ENCODE measurements at places on chromosomes 16 and 17.

DNA sequence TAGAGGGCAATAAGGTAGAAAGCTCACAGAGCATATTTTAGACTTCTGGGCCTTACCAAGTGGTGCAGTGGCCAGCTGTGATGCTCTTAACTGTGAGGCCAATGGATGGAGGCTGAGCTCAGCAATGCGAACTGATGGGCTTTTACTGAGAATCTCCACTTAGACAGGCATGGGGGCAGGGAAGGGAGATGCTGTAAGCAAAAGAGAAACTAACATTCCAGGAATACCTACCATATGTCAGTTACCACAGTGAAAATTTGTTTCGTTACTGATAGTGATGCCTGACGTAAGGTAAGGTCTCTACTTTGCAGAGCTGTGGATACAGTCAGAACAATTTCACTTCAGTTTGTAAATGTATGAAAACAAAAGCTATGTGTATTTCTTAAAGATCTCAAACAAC lies 250.6 kb upstream of the ZFHX3 start:
- no peak for DNase-seq

GRCh38 chr17:42456223-42457106 lies 2.2 kb upstream of the ATP6V0A1 start:
- peak; percentile 53 for DNase-seq

- no peak for DNase-seq
Measured at GRCh38 chr16:66375451-66375850, 9.0 kb downstream of the CDH5 start.

DNA sequence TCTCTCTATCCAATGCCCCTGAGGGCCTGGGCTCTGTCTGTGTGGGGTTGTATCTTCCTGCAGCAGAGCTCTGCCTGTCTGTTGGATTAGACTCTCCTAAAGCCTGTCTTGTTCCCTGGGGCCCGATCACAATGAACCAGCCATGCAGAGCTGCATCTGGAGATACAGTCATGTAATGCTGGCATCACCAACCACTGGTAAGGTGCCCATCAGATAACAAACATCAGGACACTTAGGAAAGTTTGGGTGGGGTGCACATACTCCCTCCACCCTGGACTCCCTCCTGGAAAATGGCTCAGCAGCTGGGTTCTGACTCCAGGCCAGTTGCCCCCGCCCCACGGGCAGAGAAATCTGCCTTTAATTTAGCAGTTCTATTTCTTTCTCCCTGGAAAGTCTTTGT lies 61.3 kb upstream of the BRD7 start:
- DNase-seq = no peak

- peak; percentile 33 for DNase-seq
Measured at GRCh38 chr16:87380403-87380802, 3.2 kb downstream of the FBXO31 start.

GRCh38 chr17:71741836-71742235 lies 379.0 kb upstream of the SOX9 start:
- no peak for DNase-seq

DNA sequence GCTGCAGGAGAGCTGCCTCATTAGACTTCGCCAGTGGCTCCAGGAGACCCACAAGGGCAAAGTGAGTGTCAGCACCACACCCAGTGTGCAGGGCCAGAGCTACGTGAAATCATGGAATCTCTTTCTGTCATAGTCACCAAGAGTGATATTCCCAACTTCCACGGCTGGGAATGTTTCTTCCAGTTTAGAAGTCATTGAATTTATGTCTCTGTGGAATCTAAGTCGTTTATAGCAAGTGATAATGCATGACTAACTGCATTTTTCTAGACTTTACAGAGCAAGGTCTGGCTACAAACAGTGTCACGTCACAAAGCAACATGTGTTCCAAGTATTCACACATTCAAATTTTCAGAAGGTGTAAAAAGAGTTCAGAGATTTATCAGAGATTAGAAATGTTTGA lies 55.5 kb downstream of the SEC14L1 start:
- no peak for DNase-seq

DNA sequence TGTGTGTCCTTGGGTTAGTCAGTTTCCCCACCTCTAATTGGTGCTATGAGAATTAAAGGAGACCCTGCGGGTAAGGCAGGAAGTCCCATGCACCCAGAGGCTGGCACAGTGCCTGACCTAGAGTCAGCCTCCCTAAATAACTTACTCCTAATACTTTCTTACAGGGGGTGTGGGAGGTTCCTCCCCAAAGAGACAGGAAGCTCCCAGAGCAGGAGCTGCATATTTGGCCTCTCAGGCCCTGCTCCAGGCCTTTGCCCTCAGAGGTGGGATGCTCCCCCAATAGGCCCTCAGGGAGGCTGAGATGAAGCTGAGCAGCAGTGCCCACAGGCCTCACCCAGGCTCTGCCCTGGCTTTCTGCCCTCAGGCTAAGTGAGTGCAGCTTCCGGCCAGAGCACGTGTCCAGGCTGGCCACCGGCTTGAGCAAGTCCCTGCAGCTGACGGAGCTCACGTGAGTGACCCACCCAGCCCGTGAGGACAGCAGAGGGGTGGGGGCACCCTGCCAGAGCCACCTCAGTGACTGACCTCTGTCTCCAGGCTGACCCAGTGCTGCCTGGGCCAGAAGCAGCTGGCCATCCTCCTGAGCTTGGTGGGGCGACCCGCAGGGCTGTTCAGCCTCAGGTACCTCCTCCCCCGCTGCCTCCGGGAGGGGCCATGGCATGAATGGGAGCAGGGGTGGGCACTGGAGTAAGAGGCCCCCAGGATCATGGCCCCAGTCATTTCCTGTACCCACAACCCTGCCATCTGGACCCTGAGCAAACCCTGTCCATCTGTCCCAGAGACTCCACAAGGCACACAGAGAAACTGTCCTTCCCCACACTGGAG lies 31.1 kb upstream of the CPNE2 start:
- no peak for DNase-seq

DNA sequence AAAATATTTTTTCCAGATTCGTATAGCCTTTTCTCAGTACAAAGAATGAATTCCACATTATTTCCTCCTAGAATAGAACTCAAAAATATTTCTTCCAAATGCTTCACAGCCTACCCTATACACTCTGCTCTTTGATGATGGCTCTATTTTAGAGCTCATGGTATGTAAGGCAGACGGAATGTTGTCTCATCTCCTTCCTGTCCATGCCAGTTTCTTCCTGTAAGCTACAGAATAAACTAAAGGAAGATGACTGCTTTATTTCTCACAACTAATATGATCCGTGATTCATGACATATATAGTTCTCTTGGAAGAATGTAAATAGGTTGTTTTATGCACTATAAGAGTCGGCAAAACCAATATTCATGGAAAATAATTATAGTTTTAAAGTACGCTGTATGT lies 723.1 kb downstream of the CDH11 start:
- no peak for DNase-seq

Data from activated CD4-positive, alpha-beta T cell treated with anti-CD3 and anti-CD28 coated beads, Interleukin-2, Interleukin-6, amounts not matched to agents 100 ng/mL and 50 ng/mL, durations not matched to agents 16 hours and 8 hours (primary cell).